ENCODE measurements at places on chromosomes 3 and 15.

DNA sequence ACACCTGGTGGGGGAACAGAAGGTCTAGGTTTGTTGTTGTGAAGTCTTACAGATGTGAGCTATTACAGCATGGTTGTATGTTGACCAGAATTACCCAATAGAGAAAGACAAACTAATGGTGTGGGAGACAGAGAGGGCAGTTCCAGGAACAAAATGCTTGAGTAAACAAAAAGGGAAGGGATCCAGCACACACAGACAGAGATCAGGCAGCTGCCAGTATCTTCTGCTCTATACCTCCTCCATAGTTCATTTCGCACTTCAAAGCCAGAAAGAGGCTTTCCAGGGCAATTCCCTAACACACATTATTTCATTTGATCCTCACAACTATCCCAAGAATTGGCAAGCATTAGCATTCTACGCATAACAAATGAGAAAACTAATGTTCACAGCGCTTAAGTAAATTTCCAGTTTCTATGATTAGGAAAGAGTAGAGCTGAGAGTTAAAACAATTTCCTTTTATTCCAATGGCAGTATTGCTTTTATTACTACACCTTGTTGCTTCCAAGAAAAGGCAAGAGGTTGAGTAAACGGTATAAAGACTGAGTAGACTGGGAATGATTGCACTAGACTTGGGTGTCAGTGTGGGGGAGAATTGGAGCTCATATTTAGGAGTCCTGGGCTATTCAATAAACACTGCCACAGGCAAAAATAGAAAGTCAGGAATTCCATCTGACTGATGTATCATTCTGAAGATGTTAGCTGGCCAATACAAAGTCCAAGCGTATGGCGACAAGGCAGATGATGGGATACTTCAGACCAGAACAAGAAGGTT is 39.7 kb upstream of the ZNF280D start:
- DNase-seq, result no peak

- DNase-seq, result peak; percentile 16
Measured at GRCh38 chr15:79339588-79340314, 28.8 kb downstream of the TMED3 start.

DNA sequence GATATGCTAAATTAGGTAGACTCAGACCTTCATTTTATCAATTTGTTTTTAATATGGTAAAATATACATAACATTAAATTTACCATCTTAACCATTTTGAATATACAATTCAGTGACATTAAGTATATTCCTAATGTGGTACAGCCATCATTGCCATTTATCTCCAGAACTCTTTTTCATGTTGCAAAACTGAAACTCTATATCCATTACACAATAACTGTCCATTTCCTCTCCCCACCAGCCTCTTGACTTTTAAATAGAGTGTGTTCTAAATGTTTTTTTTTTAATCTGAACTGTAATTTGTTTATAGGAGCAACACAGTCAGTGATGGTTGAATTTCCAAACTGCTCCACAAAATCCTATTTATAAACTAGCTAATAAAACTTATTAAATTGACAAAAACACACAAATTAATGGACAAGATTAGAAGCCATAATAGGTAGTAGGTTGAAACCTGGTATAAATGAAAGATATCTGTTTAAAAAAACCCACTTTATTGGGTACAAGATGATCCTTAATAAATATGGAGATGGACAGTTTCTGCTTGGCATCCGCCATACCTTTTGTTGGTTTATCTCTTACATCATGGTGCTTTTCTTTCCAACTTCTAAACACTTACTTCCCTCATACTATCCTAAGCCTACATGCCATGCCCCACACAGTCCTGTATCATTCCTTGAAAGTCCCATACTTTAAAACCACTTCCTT is 142.4 kb downstream of the ZPLD1 start:
- no peak for DNase-seq

DNA sequence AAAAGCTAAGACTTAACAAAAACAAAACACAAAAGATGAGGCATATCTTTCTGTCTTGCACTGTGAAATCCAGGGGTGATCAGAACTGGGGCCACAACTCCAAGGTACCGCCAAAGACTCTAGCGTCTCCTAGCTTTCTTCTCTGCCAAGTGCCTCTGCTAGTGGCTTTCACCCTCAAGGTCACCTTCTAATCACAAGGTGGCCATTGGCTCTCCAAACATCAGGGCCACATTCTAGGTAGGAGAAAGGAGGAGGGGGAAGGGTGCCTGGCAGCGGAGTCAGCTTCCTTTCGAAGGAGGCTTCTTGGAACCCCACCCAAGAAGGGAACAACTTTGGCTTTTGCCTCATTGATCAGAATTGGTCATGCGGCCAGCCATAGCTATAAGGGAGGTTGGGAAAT is 168.8 kb upstream of the SMAD3 start:
- DNase-seq, result no peak

- DNase-seq, result no peak
Measured at GRCh38 chr3:125146626-125147490, 65.7 kb downstream of the SLC12A8 start.
